ENCODE measurements at places on chromosomes 1 and 21.

DNA sequence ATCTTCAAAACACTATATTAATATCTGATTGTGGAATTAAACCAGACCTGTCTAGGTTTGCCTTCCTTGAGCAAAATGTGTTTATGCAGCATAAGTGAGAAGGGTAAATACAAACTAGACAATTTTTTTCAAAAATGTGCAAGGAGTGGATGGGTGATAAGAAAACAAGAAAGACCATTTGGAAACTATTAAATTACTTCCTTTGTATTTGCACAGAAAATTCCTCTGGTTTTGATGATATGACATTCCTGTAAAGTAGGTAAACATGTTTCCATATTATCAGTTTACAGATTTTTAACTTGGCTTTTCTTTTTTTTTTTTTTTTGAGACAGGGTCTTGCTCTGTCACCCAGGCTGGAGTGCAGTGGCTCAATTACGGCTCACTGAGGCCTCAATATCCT, 24.8 kb upstream of the SLC30A1 start:
- no peak for DNase-seq

DNA sequence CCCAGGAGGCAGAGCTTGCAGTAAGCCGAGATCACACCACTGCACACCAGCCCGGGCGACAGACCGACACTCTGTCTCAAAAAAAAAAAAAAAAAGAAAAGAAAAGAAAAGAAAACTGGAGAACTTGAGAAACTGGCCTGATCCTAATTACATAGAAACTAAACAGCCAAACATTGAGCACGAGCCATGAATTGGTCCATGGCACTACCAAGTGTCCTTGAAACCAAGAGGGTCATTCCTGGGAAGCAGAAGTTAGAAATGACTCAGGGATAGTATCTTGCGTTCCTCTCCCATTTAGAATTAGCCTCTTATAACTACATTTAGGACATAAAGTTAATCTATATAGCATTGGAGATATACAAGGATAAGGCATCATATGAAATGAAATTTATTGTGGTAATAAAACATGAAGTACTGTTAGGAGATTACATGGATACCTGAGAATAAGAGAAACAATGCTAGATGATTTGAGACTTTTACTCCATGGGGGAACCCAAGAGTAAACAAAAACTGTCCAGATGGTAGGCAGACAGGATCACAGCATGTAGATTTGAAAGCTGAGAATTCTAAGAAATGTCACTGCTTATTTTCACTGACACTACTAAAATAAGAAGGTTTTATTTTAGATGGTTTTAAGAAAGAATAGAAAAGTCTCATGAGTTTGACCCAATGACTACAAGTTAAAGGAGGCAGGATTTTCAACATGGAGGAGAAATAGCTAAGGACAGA, 39.5 kb upstream of the CPLANE2 start:
- DNase-seq: no peak

GRCh38 chr1:225425201-225425786, 2.5 kb downstream of the LBR start:
- DNase-seq: no peak

DNA sequence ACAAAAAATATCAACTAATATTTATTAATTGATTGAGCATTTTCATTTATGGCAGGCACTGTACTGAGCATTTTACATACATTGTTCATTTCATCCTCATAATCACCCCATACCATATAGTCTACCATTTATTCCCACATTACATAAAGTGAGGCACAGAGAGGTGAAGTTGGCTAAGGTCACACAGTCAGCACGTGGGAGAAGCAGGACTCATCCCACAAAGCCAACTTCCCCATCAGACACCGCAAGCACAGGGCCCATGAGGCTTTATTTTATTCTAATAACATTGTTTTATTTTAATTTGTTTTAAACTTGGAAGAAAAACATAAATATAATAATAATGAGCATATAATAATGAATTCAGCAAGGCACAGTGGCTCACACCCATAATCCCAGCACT, 43.1 kb upstream of the CAPZB start:
- DNase-seq: no peak

- peak; percentile 18 for DNase-seq
These were observed 46.6 kb downstream of the VPS26C start for GRCh38 chr21:37220433-37220980.

DNA sequence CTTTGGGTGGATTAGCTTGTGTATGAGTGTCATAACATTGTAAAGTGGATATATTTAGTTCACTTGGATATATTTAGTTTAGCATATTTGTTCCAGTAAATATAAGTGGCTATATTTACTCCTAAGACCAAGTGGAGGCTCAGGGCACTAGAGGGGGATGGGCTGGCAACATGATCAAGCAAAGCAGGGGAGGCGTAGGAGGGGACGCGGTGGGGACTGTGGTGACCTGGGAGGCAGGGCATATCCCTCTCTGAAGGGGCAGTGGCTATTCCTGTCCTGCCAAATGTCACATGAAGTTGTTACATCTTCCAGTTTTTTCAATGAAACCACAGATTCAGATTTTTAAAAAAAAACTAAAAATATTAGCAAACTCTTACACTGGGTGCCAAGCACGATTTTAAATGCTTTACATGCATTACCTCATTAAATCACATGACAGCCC, 51.9 kb upstream of the EDN2 start:
- DNase-seq: no peak

DNA sequence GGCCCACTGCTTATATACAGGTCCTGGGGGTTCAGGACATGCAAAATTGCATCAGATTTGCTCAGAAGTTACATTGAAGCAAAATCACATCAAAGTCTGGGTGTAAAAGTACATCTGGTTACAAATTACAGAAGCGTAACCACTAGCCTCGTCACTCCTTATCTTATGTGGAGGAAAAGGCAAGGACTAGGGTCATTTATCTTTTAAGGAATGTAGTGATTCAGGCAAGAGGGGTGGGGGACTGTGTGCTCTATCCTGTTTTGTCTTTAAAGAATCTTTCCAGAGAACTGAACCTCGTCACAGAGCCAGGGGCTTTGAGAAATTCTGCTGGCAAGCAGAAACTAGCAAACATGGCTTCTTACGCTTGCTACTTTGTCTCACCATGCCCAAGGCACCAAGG, 61.1 kb upstream of the RAB4A start:
- no peak for DNase-seq

DNA sequence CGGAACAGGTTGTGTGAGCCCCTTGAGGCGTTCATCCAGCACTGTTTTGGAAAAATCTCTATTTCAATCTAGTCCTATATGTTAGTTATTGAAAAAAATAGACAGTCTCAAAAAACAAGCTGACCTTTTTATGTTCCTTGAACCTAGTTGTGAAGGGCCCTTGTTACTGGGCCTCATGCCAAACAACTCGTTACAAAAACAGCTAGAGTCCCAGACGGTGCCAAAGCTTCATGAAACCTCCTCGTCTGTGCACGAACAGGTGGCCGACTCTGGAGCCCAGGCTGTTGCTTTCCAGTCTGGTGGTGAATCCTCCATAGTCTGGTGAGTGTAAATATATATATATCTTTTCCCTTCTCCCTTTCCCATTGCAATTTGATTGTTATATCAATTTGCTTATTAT, at the start of gene CHIA:
Gene CHIA (plus strand): TSS at position 222 of the 400 bp plus-strand sequence. CDS start 19,617 bp downstream, outside the sequence.
- DNase-seq: no peak

- DNase-seq: no peak
These were observed 20.7 kb upstream of the KCNA2 start for GRCh38 chr1:110626889-110627288.

DNA sequence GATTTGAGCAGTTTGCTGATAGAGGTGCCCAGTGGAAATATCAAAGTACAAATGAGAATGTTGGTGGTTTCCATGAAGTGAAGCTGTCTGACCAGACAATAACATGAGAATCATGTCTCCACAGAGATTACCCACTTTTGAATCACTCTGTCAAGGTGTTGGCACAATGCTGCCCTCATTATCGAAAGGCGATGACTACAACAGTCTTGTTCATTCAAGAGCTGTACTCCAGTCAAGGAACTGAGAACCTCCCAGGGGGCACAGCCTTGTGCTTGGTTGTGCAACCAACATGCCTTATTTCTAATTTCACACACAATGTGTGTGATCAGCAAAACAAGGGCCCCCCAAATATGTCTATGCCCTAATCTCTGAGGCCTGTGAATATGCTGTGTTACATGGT, 35.7 kb downstream of the ETS2 start:
- DNase-seq: no peak

DNA sequence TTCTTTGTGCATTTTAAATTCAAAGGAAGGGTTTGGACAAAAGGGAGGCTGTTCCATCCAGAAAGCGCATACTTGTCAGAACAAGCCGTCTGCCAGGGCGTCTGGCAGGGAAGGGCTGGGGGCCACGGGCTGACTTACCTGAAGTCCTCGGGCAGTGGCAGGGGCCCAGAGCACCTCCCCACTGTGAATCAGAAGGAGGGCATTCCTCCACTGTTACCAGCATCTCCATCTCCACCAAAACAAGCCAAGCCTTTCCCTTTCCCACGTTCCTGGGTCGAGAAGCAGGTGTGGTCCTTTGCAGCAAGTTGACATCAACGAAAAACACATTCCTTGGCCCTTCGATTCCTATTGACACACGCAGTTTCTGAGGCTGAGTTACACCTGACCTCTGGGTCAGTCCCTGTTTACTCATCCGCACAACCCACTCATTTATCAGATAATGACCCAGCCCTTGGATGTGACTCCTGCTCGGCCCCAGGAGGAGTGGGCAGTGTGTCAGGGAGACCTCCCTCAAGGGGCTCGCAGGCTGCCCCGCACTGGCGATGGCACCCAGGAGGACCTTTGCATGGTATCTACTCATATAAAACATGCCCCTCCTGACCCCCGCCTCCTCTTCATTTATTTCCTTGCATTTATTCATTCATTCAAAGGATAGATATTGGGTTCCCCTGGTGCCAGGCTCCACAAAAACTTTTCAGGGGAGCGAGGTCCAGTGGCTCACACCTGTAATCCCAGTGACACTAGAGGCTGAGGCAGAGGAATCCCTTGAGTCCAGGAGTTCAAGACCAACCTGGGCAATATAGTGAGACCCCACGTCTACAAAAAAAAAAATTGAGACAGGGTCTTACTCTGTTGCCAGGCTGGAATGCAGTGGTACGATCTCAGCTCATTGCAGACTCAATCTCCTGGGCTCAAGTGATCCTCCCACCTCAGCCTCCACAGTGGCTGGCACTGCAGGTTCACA, 60.2 kb downstream of the TOMM20 start:
- no peak for DNase-seq

GRCh38 chr21:42369821-42370220, 3.5 kb upstream of the TFF1 start:
- DNase-seq: no peak

- DNase-seq: no peak
These were observed 3.1 kb downstream of the ATP1A1 start for GRCh38 chr1:116375887-116376728.

GRCh38 chr21:46600978-46601377, 3.9 kb downstream of the S100B start:
- no peak for DNase-seq

DNA sequence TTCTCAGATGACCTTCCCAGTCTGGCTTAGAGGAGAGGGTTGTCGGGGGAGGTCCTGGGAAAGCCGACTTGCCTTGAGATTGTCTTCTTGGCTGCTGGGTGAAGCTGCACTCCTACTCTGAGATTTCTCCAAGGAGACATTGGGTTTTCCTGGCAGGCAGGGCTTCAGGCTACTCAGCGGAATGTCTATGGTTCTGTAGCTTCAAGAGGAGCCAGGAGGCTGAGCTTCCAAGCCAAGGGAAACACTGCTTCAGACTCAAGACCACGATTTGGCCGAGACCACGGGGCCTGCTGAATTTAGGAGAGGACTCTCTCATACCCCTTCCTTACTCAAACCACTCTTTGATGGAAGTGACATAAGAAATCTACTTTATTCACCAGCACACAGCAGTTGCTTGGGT, 67.8 kb downstream of the NTMT2 start:
- no peak for DNase-seq

DNA sequence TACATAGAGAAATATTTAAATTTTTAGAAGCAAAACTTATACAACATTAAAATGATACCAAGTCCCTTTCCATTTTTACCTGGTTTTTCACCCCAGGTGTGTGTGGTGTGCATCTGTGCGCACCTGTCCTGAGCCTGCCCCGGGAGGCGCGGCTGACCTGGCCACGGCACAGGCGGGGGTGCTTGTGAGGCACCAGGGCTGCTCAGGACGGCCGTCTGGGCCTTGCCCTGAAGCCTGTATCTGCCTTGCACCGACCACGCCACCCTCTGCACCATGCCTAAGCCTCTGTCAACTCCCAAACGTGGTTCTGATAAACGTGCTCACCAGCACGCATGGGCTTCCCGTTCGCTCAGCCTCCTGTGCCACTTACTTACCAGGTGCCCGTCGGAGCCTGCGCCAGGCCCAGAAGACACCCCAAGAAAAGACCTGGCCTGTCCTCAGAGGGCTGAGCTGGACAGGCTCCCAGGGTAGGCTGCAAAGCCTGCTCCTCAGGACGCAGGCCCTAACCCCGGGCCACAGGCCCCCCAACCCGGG, 20.9 kb downstream of the PANK4 start:
- DNase-seq: no peak

DNA sequence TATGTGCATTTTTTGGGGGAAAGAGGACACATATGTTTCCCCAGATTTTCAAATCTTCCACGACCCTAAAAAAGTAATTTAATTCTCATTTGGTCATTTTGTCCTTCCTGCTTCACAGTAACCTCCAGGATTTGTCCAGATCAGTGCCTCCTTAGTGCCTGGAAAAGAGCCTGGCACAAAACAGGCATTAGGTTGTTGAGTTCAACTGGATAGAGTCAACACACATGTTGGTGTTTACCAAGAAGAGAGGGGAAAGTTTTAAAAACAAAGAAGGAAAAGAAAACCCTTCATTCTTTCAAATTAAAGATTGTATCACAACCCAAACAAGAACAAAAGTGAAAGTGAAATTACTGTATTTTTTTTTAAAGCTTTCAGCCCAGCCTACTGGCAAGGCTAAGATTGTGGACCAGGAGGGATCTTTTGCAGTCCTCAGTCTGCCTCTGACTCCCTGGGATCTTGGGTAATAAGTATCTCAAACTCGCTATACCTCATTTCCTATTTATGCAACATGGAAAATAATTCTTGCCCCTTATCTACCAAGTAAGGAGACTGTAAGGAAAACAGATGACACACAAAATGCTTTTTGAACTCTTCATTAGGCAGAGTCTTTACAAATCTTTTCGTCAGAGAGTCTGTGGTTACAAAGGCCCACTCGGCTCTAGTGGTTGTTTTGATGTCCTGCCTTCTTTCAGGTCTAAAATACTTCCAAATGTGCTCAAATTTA, 57.8 kb downstream of the ZNF281 start:
- DNase-seq: no peak

DNA sequence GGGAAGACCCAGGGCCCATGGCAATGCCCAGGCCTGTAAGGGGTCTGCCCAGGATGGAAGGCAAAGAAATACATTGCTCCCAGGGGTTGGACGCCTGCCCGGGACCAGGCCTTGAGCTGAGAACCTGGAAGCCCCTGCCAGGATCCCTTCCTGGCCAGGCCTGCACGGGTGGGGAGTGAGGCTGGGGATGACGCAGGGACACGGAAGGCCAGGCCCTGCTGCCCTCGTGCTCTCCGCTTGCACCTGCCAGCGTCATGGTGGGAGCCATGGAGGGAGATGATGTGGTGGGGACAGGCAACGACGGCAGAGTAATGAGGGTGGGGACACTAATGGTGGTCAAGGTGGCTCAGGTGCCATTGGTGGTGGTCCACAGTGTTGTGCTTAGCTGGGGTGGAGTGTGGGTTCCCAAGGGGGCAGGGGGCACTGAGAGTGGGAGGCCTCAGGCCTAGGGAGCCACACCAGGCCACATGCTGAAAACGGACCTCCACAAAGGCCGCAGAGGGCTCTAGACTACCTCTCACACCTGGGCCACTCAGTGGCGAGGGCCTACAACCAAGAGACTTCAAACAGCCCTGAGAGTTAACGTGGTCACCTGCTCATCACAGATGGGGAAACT, 4.3 kb downstream of the HES3 start:
- no peak for DNase-seq

GRCh38 chr1:169595764-169596711, 9.8 kb upstream of the F5 start:
- no peak for DNase-seq
